Epithelial cell of proximal tubule (primary cell): ENCODE measurements at places on chromosomes 12 and 14.

DNA sequence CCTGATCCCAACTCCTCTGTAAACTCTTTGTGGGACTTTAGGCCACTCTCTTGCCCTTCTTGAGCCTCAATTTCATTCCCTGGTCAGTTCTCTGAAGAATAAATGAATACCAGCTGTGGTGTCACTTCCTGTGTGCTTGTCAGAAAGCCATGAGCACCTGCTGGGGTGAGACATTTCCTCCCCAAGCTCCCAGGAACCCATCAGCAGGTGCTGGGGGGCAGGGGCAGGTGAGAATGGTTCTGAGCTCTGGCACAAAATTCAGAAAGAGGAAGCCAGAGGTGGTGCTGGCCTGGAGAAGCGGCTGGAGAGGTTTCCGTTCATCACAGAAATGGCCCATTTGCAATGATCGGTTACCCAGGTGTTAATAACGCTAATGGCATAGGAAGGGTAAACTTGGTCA is 14.9 kb downstream of the LHX5 start:
- DNase-seq = no peak

DNA sequence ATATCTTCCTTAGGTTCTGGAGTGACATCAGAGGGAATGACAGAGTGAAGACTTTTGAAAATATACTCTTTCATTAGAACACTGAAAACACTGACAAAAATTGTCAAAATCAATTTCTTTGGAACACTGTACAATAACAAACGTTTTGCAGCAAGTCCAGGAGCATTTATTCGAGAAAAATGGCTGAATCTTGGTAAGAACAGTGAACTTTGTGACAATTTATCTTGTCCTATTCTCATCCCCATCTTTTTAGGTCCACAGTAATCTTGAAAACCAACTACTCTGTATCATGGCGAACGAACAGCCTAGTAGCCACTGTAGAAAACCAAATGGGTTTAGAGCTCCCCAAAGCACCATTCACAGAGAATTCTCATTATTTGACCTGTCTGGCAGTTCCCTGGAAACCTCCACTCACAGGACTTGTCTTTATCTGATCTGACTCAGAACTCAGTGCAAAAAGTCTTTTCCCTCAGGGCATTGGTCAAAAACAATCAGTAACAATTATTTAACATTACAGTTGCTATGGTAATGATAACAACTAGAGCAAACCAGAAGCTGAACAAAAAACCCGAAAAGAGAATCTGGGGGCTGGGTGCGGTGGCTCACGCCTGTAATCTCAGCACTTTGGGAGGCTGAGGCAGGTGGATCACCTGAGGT is 20.3 kb upstream of the PPP2R5E start:
- no peak for DNase-seq

DNA sequence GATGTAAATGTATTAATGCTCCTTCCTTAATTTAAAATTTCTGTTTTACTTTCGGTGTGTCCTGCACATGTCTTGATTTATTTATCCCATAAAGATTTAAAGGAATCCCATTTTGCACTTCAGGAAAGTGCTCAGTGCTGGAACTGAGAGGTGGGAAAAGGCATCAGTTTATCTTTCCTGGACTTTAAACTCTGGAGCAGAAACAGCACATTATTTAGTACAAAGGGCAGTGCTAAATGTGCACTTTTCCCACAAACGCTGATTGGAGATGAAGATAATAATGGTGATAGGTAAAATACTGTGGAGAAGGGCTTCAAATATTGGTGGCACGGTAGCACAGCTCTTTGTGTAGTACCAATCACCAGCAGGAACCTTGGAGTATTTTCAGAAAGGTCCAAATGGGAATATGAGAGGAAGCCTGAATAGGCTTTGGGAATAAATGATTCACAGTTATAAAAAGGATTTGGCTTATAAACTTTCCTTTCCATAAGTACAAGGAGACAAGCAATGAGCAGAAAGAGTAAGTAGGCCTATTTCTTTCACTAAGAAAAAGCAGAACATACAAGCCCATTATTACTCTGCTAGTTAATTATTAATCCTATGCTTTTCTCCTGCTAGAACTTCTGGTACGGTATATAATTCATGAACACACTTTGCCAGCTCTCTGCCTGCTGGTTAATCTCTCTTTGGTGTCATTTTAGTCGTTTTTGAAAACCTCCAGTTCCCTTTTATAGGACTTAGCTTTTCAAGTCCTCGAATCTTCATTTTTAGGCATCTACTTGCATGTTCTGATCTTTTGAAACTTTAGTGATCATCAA is 58.3 kb downstream of the SLC15A5 start:
- DNase-seq = no peak

DNA sequence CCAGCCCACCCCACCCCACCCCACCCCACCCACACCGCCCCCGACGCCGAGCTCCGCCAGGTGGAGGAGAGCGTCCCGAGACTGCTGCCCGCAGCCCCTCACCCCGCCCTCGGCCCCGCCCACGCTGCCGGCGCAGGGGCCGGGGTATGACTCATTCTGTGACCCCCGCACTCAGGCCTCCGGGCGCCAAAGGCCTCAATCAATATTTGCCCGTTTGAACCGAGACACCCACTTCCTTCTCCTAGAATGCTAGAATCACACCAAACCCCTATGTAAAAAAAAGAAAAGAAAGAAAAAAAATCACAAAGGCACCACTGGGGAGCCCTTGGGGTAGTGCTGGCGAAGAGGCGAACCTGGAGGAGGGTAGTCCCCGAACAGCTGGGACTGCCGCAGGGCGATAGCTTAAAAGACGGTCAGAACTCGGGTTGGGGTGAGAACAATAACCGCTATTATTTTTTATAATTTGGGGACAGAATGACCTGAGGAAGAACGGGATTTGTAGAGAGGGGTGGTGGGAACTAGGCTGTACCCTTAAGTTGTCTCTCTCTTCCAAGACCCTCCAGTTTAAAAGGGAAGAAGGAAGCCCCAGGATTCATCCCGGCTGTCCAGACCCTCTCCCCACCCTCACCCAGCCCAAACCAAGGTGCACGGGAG is 894 bp downstream of the KRT8 start:
- DNase-seq = no peak

- DNase-seq = no peak
Measured at GRCh38 chr12:54052438-54053002, 1.1 kb upstream of the HOXC4 start.

DNA sequence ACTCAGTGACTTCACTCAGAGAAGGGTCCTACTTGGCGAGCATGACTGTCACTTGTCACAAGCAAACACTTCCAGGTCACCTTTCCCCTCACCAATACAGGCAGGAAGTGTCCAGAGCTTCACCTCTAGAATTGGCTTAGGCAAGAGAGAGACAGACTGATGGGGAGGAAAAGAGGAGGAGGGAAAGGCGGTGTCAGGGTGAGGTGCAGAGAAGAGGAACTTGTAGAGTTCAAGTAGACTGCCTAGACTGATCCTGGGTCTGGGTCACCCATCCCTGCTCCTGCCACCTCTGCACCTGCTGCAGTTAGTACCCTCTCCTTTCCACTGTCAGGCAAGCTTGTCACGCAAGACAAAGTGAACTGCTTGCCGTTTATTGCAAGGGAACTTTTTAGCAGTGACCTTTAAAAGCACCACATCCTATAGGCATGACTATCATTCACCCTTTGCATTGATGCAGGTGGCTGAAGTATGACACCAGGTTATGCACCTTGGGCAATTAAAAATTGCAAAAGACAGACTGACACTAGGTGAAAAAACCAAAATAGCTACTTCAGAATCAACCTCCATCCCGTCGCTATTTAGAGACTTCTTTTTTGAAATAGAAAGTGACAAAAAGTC is 292.4 kb downstream of the SYT1 start:
- no peak for DNase-seq

DNA sequence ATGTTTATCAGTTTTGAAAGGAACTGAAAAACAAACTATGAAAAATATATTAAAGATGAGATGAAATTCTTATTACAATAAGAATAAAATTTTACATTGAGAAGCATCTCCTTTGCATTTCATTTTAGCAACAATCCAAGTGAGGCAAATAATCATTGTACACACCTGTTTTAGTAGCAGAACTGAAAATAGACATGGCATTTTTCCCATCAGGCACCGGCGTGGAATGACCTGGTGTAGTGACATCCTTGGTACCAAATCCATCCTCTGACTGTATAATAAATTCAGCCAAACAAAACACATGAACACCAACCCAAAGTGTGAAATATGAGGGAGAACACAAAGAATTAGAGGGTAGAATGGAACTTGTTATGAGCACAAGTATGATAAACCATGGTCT is 271.4 kb downstream of the MED13L start:
- DNase-seq = no peak
